M059J (cell line): ENCODE measurements at places on chromosomes 7 and 10. TPM values are rescaled to one million over a fixed set of nuclear protein-coding genes. Genes with fewer than 3 reads are reported as not detected.

Gene CDC14C
- 0.07 and 0.10 TPM in 2 replicates for total RNA-seq

Gene HGF
- 1.1 and 3.9 TPM in 2 replicates for total RNA-seq

Gene ANKRD30A
- not detected in 2 replicates for total RNA-seq

Gene MMP21
- total RNA-seq, result 0.05 TPM in 1 of 2 replicates, not detected in the other

Gene CYP3A5
- total RNA-seq, result 0.05 and 0.15 TPM in 2 replicates

Gene PIK3AP1
- total RNA-seq, result 2.4 and 4.5 TPM in 2 replicates

Gene ADRA2A
- not detected in 2 replicates for total RNA-seq

Gene RSBN1L
- 24.1 and 27.6 TPM in 2 replicates for total RNA-seq

Gene GSTO2
- 0.17 and 0.20 TPM in 2 replicates for total RNA-seq

Gene RELN
- total RNA-seq, result 1.0 and 1.6 TPM in 2 replicates

Gene HOXA4
- 4.9 and 5.8 TPM in 2 replicates for total RNA-seq

Gene NANOS1
- 3.2 and 6.2 TPM in 2 replicates for total RNA-seq

Gene PILRA
- total RNA-seq, result 0.54 TPM in 1 of 2 replicates, not detected in the other

Gene NOS3
- total RNA-seq, result not detected in 2 replicates

Gene STEAP2
- 3.8 and 6.2 TPM in 2 replicates for total RNA-seq

Gene PIP
- not detected in 2 replicates for total RNA-seq

Gene CCDC201
- total RNA-seq, result not detected in 2 replicates

Gene TMEM236
- total RNA-seq, result not detected in 2 replicates

Gene SPOCK2
- total RNA-seq, result 0.05 TPM in 1 of 2 replicates, not detected in the other

Gene OR2A7
- total RNA-seq, result 0.07 and 0.98 TPM in 2 replicates

Gene ABCB4
- total RNA-seq, result 3.8 and 4.6 TPM in 2 replicates

Gene PLPP4
- total RNA-seq, result 55.4 and 69.2 TPM in 2 replicates

Gene PON3
- total RNA-seq, result 0.49 TPM in 1 of 2 replicates, not detected in the other

Gene LZTS2
- 25.8 and 61.5 TPM in 2 replicates for total RNA-seq

Gene CC2D2B
- total RNA-seq, result not detected in 2 replicates
